ENCODE measurements at places on chromosomes 1 and 21.
A peak's percentile ranks its signal among the peaks of the same experiment; 100 is the strongest.

- DNase-seq: peak; percentile 27
These were observed 117.1 kb upstream of the DUSP10 start for GRCh38 chr1:221858818-221859611.

- DNase-seq: no peak
These were observed 4.1 kb downstream of the NUAK2 start for GRCh38 chr1:205317311-205317917.

GRCh38 chr1:63103682-63104081, 218.7 kb upstream of the FOXD3 start:
- no peak for DNase-seq

- DNase-seq: no peak
These were observed 26.4 kb downstream of the SORT1 start for GRCh38 chr1:109371341-109371739.

- DNase-seq: no peak
These were observed 39.7 kb upstream of the TIAM1 start for GRCh38 chr21:31383770-31384169.

- no peak for DNase-seq
These were observed 98.7 kb upstream of the PDC start for GRCh38 chr1:186559601-186560116.

DNA sequence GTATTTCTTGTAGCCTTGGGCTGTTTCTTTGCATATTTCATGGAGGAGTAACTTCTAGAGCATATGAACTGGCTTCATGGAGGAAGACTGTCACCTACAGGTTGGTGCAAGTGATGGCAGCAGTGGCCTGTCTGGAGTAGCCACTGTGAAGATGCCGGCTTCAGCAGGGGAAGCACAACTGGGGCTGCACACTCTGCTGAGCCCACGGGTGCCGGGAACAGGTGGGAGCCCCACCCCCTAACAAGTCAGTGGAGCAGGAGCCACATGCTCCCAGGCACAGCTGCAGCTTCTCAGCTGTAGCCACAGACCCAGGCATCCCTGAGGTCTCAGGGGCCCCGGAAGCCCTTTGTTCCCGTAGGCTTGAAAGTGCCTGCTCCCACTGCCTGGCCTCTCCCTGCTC, 43.2 kb upstream of the C1orf185 start:
- no peak for DNase-seq

DNA sequence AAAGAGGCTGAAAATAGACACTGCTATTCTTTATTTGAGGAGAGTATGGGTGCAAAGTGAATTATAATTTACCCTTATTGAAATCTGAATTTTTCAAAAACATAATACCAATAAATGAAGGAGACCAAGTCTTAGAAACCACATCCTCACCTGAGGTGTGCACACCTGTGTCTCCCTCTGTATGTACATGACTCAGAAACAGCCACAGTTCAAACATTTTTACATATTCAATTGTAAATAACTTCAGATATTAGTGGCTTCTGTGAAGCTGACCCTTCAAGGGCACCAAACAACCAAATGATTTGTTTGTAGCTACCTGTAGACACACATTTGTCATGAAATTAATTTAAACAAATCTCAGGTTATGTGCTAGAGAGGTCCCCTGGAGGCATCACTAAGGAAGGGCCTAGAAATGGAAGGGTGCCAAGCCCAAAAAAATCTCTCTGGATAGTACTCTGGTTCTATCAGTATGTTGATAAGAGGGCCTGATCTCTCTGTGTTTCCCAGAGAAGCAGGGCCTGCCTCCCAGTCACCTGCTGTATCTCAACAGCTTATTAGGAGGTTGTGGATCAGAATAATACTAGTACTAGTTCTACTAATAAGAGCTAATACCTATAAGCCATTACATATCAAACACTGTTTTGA, 28.1 kb downstream of the ERI3 start:
- no peak for DNase-seq

DNA sequence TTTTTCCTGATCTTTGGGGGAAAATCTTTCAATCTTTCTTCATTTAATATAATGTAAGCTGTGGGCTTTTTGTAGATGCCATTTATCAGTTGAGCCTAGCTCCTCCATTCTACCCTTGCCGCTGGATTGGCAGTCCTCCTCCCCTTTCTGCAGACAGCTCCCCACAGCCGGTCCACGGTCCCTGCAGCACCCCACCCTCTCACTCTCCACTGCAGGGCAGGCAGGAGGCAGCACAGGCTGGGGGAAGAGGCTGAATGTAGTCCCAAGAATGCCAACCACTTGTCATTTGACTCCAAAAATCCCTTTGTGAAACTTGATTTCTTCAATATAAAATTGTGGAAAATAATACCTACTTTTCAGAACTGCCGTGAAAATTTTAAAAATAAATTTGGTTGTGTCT, 96.7 kb downstream of the SYT2 start:
- no peak for DNase-seq

GRCh38 chr1:232438476-232438875, 191.5 kb downstream of the SIPA1L2 start:
- DNase-seq: no peak

All from SJSA1 (cell line).